ENCODE measurements at places on chromosomes 1 and 21.
A peak's percentile ranks its signal among the peaks of the same experiment; 100 is the strongest.

GRCh38 chr1:205672970-205673369 is 7.3 kb downstream of the SLC45A3 start:
- no peak for DNase-seq

GRCh38 chr1:55314740-55315139 is 99.6 kb upstream of the USP24 start:
- DNase-seq = no peak

DNA sequence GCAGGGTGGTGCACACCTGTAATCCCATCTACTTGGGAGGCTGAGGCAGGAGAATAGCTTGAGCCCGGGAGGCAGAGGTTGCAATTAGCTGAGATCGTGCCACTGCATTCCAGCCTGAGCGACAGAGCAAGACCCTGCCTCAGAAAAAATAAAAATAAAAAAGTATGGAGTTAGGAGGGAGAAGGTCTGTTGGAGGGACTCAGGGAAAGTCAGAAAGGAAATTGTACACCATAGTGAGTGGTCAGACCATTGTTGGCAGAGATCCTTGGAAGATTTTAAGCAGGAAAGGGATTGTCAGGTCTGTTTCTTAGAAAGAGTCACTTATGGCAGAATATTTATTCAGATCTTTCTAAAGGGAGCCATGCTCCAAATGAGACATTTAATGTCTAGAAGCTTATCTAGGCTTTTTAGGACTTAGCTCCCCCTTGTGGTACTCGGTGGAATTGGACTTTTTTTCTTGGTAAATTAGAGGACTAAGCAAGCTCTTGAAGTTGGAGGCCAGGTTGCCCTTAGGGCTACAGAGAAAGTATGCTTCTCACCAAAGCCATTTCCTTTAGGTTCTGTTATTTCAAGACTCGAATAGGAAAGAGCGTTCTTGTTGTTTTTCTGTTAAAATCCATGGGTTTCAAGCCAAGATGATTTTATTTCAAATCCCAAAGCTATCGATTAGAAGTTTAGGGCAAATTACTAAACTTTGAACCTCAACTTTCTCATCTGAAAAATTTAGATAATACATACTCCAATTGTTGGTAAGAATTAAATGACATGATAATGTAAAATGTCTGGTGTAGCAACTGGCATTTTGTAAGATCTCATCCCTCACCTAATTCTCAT is 16.5 kb downstream of the MIA3 start:
- DNase-seq = peak; percentile 95

GRCh38 chr21:18840239-18840638 is 436.7 kb upstream of the TMPRSS15 start:
- DNase-seq = peak; percentile 73

DNA sequence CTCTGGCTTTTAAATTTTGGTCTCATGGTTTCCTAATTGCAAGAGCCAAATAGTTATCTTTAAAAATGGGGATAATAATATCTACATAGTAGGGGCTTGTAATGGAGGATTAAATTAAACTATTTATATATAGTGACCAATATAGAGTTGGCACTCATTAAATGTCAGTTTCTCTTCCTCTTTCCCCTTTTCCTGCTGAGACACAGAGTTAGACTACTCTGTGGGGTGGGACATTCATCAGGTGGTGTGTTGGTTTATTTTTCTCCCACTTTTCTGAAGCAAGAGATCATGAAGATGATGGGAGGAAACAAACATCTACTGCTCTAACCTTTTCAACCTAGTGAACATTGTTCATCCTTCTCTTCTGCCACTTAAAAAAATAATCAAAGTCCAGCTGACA is 17.3 kb upstream of the RAP1A start:
- peak; percentile 48 for DNase-seq

- no peak for DNase-seq
These were observed 23.8 kb downstream of the PLA2G2A start for GRCh38 chr1:19955534-19956170.

GRCh38 chr1:182855911-182856310 is 16.8 kb downstream of the DHX9 start:
- no peak for DNase-seq

DNA sequence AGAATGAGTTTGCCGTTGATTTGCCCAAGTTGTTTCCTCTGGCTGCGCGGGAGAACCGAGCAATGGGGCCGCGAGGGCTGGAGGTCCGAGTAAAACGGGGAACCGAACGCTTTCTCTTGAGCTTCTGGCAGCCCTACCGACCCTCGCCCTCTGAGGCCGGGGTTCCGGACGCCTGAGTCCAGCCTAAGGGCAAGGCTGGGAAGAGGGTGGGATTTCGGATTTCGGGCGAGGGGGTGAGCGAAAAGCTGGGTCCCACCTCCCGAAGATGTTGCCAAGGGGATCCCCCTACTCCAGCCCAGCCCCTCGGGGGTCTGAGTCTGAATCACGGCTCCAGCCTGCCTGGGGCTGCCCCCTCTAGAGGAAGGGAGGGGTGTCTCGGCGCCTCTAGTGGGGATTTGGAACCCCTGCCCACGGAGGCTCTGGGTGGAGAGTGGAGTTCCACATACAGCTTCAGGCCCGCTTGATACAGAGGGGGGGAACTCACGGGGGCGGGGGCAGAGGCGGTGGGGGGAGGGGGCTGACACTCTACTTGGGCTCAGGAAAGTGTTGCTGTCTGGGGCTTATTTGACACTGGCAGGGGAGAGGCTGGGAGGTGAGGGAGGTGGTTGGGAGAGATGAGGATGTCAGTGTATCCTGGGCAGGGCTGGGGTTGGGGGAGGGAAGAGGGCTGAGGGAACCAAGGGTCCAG is 617 bp downstream of the KIRREL1 start:
- DNase-seq = no peak

DNA sequence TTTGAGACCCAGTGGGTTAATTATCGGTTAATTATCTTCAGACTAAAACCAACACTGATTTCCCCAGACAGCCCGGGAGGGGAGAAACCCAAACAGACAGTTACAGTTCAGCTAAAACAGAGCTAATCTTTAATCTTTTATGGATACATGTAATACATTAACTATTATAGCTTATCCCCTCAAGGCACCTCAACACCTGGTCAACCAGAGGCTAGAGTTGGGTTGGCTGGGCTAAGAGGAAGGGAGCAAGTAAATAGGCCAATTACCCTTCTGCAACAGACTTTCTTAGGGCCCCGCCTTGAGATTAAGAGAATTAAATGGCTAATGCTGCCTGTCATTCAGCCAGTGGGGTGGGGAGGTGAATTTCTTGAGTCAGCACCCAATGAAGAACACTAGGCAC is 6.6 kb upstream of the MED18 start:
- DNase-seq = no peak

- DNase-seq = no peak
These were observed 47.0 kb upstream of the MPC2 start for GRCh38 chr1:167983797-167984420.

GRCh38 chr1:184310157-184310819 is 76.5 kb upstream of the C1orf21 start:
- no peak for DNase-seq

- no peak for DNase-seq
These were observed 39.8 kb downstream of the UBE2G2 start for GRCh38 chr21:44761747-44762208.

GRCh38 chr1:46343351-46343695 is 2.7 kb downstream of the NSUN4 start:
- DNase-seq = no peak
